ENCODE measurements at places on chromosomes 7 and 10.

DNA sequence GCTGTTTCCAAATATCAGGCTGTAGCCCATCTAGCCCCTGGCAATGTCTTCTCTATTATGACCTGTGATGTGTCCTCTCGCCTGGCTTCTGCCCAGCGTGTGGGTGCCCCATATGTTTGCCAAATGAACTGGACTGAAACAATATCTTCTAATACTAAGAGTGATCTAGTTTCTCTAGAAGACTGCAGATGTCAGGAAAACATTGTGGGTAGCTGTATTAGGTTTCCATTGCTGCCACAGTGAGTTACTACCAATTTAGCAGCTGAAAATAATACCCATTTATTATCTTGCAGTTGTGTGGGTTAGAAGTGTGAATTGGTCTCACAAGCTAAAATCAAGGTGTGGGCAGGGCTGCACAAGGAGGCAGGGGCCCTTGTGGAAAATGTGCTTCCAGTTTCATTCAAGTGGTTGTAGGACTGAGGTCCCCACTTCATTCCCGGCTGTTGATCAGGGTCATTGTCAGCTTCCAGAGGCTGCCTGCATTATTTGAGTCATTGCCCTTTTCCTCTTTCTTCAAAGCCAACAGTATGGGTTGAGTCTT lies 202.8 kb upstream of the BMPER start:
- DNase-seq, result no peak

DNA sequence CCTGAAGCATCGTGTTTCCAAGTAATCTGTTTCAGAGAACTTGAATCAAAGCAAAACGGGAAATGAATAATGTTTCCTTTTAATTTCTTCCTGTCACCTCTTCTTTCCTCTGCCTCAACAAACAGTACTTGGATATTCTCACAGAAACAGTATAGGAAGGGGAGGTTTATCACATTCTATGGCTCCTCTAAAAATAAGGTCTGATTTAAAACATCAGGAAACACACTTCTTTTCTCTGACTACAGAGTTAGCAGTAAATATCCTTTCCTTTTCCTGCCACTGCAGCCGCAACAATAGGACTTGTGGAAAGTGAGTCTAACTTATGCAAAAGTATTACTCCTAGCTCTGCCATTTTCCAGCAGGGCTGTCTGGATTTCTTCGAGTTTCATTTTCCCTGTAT lies 62.3 kb downstream of the CH25H start:
- no peak for DNase-seq

- no peak for DNase-seq
Observed at GRCh38 chr7:149459540-149460452, 1.1 kb downstream of the ZNF777 start.

DNA sequence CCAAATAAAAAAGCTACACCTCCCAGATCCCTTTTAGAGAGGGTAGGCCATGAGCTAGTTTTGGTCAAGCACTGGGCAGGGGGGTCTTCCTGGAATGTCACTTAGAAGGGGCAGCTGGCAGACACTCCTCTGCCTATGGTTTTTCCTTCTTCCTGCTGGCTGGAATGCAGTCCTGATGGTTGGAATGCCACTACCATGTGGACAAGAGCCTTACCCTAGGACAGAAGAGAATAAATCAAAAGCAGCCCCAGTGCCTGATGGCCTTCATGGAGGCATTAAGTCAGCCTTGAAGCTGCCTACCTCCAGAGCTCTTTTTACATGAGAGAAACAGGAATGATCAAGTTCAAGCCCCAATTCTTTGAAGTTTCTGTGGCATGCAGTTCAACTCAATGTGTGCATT lies 43.5 kb upstream of the SORBS1 start:
- no peak for DNase-seq

DNA sequence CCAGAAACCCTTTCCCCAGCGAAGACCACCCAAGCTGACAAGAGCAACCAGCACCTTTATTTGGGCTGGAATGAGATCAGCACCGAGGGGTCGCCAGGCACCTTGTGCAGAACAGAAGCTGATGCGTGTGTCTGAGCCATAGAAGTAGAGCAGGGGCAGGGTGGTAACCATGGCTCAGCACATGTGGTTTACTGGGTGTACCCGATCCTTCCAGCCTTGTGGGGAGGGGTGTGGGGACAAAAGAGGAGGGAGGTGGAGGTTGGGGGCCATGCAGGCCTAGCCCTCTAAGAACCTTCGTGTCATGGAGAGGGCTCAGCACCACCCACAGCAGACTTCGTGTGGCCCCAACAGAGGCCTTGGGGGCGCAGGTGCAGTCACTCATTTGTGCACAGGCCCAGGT lies 84.0 kb upstream of the GTF2I start:
- no peak for DNase-seq

GRCh38 chr7:134768243-134768642 lies 11.2 kb upstream of the CALD1 start:
- DNase-seq, result no peak

GRCh38 chr7:120988591-120989256 lies at the start of gene CPED1:
Gene CPED1, plus strand, starts transcription at chr7:120988711. Its CDS starts 911 bp downstream, at chr7:120989622.
- peak; percentile 12 for DNase-seq

DNA sequence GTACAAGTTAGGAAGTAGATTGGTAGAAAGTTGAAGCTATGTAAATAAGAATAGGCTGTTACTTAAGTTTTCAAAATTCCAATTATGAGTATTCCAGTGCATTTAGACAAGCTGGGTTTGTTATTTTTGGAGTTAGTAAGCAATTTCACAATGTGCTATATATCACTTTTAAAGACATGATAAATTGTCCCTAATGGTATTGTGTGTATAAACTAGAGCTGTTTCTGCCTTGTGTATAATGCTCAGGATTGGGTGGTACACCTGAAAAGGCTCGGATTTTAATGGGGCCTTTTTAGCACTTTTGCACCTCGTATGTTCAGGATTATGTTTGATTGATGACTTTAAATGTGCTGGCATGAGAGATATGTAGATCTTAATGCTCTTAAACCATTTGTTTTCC lies 175.8 kb downstream of the VTI1A start:
- no peak for DNase-seq

DNA sequence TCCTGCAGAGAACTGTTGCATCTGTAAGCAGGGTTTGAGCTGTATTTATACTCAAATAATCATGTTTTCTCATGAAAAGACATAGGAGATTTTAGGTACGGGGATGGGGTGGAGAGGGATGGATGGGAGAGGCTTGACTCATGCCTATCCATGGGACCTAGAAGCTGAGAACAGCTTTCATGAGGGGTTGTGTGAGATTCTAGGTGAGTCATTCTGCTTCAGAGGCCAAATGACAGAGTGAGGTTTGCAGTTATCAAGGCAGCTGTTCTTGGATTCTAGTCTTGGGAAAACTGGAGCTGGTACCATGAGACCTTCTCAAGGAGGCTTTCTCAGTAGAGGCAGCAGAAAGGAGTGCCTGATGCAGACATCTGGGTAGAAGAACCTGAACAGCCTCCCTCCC lies 746.9 kb downstream of the TYW1 start:
- DNase-seq, result no peak

GRCh38 chr10:127123626-127124025 lies 72.8 kb downstream of the INSYN2A start:
- DNase-seq, result no peak

- no peak for DNase-seq
Observed at GRCh38 chr10:96124230-96125141, 5.6 kb upstream of the ZNF518A start.

GRCh38 chr10:124000792-124001201 lies 92.6 kb downstream of the CHST15 start:
- DNase-seq, result no peak

GRCh38 chr10:124168581-124168980 lies 75.2 kb upstream of the CHST15 start:
- no peak for DNase-seq

GRCh38 chr7:143054621-143055020 lies 2.5 kb downstream of the OR6V1 start:
- no peak for DNase-seq

GRCh38 chr7:78691584-78691983 lies 761.9 kb downstream of the MAGI2 start:
- no peak for DNase-seq

DNA sequence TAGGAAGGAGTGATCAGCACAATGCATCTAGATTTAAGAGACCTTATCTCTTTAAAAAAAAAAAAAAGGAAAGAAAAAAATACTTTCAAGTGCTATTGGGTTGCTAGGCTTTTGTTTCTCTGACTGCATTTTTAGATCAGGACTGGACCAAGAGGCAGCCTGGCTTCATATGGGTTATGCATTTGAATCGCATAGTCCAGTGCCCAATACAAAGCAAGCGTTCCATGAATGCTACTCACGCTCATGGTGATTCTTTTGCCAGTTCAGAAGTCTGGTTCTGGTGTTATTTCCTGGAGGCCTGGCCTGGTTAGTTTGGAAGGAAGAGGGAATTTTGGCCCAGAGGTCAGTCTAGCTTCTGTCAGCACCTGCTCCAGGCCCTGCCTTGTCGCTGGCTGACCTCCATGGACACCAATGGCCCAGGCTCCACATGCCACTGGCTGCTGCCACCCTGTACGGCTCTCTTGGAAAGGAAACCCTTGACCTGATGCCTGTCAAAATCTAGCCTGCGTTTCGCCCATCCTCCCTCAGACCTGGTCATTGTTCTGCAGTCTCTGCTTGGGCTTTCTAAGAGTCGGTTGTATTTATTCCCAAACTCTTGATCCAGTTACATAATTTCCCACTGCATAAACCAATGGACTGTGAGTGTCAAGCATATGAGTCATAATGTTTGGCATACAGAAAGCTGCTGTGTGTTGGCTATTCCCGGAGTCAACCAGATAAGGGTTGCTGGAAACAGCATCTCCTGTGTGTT lies 74.3 kb upstream of the MKX start:
- DNase-seq, result no peak

DNA sequence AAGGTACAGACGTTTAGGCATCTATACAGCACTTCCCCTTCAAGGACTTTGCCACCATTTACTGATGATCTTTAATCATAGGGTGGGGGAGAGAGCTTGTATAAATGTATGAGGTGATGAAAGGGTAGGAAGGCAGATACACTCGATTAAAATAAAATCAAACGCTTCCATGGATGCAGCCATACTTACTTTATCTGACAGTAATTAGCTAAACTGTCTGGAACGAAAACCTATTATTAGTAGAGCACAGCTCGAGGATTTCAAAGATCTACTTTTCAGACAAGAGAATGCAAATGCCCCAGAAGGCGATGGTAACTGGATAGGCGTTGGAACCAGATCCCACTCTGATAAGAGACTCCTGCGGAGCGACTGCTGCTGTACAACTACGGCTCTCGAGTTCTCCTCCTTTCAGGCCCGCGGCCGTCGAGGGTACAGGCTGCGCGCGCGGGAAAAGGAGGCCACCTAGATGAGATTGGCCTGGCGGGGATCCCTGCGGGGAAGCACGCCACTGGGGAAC lies 3.1 kb upstream of the NKX2-3 start:
- no peak for DNase-seq

DNA sequence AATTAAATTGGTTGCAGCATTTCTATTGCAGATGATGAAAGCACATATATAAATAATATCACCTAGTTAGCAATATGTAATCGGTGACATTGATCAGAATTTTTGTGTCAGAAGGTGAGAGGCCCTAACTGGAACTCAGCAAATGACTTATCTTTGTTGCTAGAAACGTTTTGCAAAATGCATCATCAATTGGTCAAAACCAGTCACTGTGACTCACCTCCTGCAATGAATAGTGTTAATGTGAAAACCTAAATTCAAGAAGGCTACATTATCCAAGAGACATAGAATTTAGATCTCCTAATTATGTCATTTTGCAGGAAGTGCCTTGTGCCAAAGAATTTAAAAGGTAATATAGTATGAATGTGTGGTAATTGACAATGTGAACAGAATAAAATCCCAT lies 9.8 kb upstream of the PNLIPRP3 start:
- no peak for DNase-seq

GRCh38 chr10:124296121-124296812 lies 122.5 kb downstream of the OAT start:
- DNase-seq, result no peak

- no peak for DNase-seq
Observed at GRCh38 chr7:46461334-46461777, 540.3 kb upstream of the IGFBP3 start.

- no peak for DNase-seq
Observed at GRCh38 chr7:156004265-156005201, 192.3 kb upstream of the SHH start.

DNA sequence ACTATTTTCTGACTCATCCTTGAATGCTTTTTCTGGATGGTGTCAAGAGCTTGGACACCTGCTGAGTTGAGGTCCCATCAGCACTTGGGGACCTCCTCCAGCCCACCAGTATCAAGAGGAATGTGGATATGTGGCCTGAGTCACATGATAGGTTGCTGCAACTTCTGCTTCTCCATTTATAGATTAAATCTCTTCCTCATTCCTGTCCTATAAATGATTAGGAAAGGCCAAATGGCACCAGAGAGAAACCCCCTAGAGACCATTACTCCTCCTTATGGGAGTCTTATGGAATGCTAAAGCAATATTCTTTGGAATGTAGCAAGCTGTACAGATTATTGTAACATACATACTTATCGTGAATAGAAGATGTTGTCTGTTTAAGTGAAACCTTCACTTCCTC lies 85.6 kb downstream of the NEUROD6 start:
- DNase-seq, result no peak

- DNase-seq, result no peak
Observed at GRCh38 chr7:16724344-16724743, 29.2 kb upstream of the TSPAN13 start.

- DNase-seq, result no peak
Observed at GRCh38 chr7:231030-231857, 38.9 kb downstream of the FAM20C start.

DNA sequence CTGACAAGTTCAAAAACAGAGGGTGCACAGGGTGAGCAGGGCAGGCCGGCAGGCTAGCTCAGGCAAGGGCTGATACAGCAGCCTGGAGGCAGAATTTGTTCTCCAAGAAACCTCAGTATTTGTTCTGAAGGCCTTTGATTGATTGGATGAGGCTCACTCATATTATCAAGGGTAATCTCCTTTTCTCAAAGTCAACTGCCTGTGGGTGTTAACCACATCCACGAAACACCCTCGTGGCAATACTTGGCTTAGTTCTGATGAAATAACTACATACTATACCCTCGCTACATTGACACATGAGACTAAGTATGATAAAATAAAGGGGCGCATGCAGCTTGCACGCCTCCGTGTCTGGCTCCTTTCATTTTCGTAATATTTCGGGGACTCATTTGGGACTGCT lies 4.4 kb upstream of the PPP2R2D start:
- DNase-seq, result no peak

GRCh38 chr7:91045606-91046005 lies 218.6 kb upstream of the FZD1 start:
- no peak for DNase-seq

DNA sequence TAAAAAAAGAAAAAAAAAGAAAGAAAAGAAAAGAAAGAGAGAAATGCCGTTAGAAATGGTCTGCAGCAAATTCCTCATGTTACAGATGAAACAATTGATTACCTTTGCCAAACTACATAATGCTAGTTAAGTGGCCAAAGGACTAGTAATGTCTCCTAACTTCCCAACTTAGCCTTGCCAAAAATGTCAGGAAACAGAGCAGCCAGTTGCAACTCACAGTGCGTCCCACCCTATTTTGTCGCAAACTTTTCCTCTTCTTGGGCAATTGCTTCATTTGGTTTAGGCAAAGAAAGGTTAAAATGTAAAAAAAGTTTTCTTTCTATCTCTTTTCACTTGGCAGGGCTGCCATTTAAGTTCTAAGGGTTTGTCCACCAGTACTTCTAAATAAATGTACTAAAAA lies 53.1 kb downstream of the APBB1IP start:
- DNase-seq, result no peak

Data from activated CD4-positive, alpha-beta T cell treated with anti-CD3 and anti-CD28 coated beads, Interleukin-2, amount 50 U/mL, for 4 hours (primary cell).